Stimulated activated naive CD8-positive, alpha-beta T cell treated with anti-CD3 and anti-CD28 coated beads, Interleukin-15, Interleukin-2, amounts not matched to agents 100 U/mL and 50 U/mL, for 24 hours (primary cell): ENCODE measurements at places on chromosomes 3 and 15.
A peak's percentile ranks its signal among the peaks of the same experiment; 100 is the strongest.

DNA sequence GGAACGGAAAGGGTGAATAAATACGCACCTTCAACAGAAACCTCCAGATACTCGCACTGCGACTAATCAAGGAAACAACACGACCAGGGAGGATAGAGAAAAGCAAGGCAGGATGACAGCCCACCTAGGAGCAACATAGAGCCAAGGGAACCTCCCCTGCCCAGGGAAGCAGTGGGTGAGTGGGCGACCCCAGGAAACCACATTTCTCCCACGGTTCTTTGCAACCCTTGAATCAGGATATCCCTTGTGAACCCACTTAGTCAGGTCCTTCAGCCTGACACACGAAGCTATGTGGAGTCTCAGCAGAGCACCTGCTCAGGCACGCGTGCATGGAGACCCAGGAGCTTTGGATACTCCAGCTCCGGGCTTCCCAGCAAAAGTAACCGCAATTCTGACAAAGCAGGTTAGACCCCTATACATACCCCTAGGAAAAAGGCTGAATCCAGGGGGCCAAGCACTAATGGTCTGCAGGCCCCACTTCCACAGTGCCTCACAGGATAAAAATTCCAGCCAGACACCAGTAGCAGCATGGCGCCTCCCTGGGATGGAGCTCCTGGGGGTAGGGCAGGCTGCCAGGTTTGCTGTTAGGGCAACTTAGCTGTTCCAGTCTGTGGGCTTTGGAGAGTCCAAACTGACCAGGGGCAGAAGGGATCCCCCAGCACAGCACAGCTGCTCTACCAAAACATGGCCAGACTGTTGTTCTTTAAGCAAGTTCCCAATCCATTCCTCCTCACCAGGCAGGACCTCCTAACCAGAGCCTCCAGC lies 38.4 kb upstream of the PXYLP1 start:
- no peak for DNase-seq

DNA sequence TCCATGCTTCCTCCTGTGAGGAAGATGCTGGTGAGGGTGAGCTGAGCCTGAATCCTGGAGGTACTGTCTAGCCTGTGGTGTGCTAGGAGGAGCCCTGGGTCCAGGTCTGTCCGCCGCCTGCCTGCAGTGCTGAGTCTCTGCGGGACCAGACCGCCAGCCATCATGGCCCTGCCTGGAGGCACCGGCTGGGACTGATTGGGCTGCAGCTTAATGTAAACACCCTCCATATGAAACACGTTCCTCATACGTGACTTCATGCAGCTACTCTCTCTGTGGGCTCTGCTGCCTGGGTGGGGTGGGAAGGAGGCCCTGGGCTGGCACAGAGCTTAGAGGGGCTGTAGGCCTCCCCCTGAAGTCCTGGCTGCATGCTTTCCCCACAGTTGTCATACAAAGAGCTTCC lies 67.4 kb downstream of the FBLN2 start:
- DNase-seq = no peak

- DNase-seq = no peak
Observed at GRCh38 chr3:136042608-136043221, 77.2 kb downstream of the PPP2R3A start.

DNA sequence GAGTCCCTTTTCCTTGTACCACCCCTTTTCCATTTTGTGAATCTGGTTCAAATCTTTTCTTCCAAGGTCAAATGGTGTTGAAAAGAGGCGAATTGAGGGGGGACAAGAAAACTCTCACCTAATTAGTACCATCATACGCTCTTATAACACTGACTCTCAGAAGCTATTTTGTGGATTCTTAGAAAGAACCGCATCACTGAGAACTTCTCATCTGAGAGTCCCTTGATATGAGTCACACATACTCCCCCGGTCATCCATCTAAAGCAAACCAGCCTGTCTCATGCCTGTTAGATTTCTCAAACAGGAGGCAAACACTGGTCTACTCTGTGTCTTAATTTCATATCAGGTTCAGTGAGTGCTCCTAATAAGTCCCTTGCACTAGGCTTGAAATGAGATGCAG lies 76.5 kb upstream of the SPRED1 start:
- DNase-seq = no peak

DNA sequence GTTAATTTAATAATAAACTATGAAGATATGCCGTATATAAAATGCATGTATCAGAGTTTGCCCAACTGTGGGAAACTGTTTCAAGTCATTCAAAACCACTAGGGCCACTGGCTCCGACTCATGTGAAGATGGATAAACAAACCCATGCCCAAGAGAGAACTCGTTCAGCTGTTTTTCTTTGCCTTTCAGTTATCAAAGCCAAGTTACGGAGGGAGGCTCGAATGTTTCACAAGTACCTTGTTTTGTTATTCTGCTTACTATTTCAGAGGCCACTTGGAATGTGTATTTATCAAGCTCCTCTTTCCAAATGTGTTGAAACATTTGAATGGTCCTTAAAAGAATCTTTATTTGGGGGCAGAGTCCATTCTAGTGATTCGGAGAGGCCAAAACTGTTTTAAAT lies 82.1 kb downstream of the DUT start:
- DNase-seq = no peak

DNA sequence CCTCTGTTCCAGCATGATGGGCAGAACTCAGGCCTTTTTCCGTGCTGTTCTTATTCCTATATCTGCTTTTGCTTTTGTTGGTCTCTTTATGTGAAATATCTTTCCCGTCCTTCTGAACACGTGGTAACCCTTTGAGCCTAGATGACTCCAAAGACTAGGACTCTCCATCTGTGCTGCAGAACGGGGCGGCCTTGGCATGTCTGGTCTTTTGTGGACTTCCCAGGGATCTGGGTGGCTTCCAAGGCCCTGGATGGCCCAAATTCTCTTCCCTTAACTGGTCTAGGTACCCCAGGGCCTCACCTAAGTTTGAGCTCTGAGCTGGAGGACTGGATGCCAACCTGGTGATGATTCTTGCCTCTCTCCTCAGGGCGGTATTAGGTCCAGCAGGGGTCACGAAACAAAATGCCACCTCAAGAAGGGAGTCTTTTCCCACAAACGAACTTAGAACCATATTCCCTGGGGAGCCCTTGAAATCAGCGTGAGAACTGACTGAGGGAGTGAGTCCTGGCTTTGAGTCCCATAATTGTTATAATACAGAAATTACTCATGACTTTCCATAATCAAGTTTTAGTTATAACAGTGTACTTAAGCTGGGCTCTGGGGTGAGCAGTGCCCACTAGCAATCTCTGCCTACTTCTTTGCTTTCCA lies 13.8 kb downstream of the TLNRD1 start:
- DNase-seq = no peak

DNA sequence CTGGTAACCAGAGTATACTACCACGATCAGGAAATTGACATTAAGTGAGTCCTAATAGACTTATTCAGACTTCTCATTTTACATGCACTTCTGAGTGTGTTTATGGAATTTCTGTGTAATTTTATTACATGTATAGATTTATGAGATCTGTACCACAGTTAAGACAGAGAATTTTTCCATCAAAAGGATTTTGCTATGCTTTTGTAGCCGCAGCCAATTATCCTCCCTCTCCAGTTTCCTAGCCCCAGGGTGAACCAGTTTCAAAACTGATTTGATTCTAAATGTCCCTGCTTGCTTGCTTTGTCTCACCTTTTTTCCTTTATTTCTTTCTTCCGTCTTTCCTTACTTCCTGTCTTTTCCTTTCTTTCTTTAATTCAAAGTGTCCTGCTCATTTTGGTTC lies 661.2 kb upstream of the BCHE start:
- no peak for DNase-seq

GRCh38 chr3:28240441-28240840 lies 978 bp upstream of the CMC1 start:
- no peak for DNase-seq

DNA sequence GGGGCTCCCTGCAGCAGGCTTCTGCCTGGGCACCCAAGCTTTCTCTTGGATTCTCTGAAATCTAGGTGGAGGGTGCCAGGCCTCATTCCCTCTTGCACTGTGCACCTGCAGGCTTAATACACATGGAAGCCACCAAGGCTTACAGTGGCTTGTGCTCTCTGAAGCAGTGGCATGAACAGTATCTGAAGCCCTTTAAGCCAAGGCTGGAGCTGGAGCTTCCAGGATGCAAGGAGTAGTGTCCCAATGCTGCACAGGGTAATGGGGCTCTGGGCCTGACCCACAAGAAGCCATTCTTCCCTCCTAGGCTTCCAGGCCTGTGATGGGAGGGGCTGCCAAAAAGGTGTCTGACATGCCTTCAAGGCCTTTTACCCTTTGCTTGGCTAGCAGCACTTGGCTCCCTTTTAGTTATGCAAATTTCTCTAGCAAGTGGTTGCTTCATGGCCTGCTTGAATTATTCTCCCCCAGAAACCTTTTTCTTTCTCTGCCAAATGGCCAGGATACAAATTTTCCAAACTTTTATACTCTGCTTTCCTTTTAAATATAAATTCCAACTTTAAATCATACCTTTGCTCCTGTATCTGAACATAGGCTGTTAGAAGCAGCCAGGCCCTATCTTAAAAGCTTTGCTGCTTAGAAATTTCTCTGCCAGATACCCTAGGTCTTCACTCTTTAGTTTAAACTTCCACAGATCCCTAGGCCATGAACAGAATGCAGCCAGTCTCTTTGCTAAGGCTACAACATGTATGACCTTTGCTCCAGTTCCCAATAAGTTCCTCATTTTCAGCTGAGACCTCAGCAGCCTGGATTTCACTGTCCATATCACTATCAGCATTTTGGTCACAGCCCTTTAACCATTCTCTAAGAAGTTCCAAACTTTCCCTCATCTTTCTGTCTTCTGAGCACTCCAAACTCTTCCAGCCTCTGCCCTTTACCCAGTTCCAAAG lies 201.1 kb upstream of the LRRFIP2 start:
- DNase-seq = no peak

- peak; percentile 80 for DNase-seq
Observed at GRCh38 chr3:111071257-111072030, at the start of gene NECTIN3. NECTIN3 (plus strand) TSS chr3:111071816; CDS start chr3:111072018, 202 bp downstream.

DNA sequence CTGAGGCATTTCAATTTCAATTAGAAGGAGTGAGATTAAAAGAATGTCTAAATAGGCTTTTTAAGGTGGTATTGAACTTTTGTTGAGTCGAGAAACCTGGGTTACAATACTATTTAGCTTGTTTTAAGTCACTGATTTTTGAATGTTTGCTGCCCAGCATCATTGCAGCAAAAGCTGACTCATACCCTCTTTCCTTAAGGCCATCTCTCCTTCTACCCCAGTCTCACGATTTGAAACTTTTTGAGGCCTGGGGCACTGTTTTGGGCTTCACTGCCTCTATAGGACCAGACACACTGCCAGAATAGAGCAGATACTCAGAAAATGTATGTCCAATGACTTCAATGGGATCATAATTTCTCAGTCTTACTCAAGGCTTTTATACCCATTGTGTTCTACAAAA lies 319.6 kb upstream of the TGFBR2 start:
- no peak for DNase-seq

DNA sequence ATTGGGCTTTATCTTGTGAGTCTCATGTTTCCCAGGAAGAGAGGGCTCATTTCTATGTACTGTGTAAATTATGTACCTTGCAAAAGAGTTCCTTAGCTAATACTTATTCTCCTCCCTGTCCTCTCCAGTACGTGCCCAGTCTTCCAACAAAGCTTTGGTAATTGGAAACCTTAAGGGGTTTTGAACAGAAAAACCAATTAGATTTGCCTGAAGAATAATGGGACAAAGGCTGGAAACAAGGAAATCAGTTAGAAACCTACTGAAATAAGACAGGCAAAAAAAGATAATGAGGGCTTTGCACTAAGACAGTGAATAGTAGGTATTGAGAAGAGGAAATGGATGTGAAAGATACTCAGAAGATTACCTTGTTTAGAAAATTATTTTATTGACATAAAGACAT lies 82.5 kb downstream of the SPRED1 start:
- no peak for DNase-seq

DNA sequence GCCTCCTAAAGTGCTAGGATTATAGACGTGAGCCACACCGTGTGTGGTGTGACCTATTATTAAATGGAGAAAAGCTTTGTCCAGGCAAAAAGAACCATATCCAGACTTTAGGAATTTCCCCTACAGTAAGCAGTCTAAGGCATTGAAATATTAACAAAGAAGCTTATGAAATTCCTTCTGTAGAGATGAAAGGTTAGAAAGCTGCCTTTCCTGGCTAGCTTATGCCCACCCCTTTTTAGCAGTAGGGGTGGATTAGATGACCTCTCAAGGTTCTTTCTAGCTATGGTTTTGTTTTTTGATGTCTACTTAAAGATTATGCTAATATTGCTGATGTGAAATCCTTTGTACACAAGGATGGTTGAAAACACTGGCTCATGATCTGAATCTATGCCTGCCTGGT lies 13.9 kb downstream of the OXSM start:
- no peak for DNase-seq

GRCh38 chr3:171765511-171765887 lies 44.8 kb downstream of the PLD1 start:
- DNase-seq = no peak

GRCh38 chr3:80259736-80260135 lies 491.9 kb upstream of the ROBO1 start:
- DNase-seq = no peak

DNA sequence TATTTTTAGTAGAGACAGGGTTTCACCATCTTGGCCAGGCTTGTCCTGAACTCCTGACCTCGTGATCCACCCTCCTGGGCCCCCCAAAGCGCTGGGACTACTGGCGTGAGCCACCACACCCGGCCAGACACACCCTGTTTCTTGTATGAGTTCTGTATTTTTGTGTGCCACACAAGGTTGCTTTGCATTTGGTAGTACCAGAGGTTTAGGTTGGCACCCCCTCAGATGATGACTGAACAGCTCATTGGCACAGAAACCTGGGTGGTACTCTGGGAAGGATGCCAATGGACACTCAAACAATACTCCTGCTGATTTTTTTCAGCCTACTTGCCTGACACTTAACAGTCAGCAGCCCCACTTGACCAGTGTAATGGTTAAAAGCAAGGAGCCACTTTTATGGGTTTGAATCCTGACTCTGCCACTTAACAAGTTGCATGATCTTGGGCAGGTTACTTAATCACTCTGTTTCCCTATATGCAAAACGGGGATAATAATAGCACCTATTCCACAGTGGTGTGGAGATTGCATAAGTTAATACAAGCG lies 39.2 kb upstream of the BCL2A1 start:
- no peak for DNase-seq

DNA sequence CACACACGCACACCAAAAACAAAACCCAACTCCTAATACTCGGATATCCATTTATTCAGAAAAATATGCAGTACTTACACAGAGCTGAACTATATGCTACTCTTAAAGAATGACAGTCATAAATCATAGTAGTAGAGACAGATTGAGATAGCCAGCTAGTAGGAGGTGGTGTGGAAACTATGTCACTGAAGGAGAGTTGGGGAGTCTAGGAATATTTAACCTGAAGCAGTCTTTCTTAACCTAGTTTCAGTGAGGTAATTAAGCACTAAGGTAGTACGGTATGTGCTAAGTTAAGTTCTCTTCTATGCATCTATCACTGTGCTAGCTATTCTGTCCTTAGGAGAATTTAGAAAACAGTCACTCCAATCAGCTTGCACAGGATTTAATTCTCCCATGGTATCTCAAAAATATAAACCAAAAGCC lies 54.2 kb downstream of the ANKRD28 start:
- DNase-seq = no peak

DNA sequence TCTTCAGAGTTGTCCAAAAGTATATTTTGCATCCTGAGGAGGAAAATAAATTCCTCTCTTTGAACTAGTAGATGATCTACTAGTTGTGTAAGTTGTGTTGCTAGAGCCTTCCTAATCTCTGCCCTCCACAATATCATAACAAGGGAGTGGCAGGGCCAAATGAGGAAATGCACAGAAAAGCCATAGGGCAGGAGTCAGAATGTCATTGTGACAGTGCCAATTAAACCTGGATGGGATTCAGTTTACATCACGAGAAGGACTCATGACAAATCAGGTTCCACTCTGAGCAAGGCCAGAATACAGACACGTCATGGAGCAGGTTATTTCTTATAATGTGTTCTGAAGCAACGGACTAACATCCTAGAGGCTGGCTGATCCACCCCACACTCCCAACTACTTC lies 483.2 kb downstream of the CNTN6 start:
- no peak for DNase-seq
